Stimulated activated CD4-positive, alpha-beta T cell treated with anti-CD3 and anti-CD28 coated beads, Interleukin-4, amount 100 ng/mL, for 24 hours (primary cell): ENCODE measurements at places on chromosomes 4 and X.

DNA sequence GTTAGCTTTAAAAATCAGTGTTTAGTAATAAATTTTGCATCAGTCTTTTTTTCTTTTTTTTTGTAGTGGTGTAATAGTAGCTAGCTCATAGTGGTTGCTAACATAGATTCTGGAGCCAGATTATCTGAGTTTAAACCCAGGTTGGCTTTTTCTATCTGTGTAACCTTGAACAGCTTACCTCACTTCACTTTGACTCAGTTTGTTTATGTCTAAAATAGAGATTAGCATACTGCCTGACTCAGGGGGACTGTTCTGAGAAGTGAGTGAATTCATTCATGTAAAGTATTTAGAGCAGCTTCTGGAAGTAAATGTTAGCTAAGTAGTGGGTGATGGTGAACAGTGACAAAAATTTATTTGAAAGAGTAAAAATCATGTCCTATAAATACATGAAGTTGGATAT is 32.9 kb downstream of the CPEB2 start:
- DNase-seq: no peak

- DNase-seq: no peak
These were observed 354.9 kb downstream of the RPA4 start for GRCh38 chrX:97238632-97239031.

GRCh38 chr4:6241062-6241845 is 28.4 kb upstream of the WFS1 start:
- DNase-seq: no peak

DNA sequence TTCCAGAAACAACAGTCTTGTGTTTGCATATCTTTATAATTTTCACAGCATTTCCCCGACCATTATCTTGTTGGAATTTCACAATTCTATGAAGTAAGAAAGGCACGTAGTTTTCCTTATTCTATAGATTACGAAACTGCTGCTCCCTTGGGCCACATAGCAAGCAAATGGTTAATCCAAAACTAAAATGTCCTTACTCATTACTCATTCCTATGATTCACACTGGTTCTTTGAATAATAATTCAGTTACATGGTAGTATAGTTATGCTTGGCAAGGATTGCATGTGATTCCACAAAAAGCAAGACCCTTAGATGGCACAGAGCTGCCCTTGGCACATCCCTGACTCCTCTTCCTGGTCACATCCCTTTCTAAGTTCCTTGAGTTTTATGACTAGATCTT is 51.2 kb downstream of the OR13H1 start:
- no peak for DNase-seq

DNA sequence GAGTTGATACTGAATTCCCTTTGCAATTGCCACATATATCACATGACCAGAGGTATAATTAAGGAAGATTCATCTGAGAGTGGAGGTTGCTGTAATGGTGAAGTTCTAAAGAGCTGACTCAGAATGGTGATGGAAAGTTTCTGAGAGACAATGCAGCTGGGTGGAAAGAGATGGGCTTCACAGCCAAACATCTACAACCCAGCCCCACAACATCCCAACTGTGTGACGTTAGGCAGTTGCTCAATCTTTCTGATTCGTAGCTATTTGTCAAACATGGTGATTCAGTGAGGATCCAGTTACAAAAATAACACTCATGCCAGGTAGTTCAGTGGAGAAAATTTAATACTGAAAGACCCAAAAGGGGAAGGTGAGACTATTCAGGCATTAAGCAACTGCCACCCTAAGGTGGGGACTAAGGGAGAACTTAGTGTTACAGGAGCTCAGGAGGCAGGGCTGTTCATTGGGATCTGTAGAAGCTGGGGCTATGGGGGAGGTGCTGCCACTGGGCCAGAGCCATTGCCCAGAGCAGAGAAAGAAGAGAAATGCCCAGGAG is 6.9 kb upstream of the AFF1 start:
- peak; percentile 15 for DNase-seq

GRCh38 chr4:64799751-64800150 is 390.5 kb upstream of the TECRL start:
- no peak for DNase-seq

DNA sequence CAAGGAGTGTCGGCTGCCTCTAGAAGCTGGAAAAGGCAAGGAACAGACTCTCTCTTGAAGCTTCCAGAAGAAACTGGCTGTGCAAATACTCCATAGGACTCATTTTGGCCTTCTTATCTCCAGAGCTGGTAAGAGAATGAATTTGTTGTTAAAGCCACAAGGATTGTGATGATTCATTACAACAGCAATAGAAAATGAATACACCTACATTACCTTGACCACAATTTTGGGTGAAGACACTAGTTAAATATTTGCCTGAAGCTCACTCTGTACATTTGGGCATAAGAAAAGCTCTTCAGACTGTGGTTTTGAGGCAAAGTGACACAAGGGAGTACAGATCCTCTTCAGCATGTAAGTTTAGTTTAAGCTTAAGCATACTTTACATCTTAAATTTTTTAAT is 134.5 kb upstream of the TLL1 start:
- no peak for DNase-seq

- DNase-seq: no peak
These were observed 777.8 kb upstream of the FRG1 start for GRCh38 chr4:189162888-189163287.

- DNase-seq: no peak
These were observed 736.9 kb upstream of the MAGEB2 start for GRCh38 chrX:29478336-29479069.

GRCh38 chr4:76607846-76608245 is 172.8 kb downstream of the SHROOM3 start:
- no peak for DNase-seq

- no peak for DNase-seq
These were observed 488.9 kb upstream of the PCDH10 start for GRCh38 chr4:132660181-132660580.

GRCh38 chr4:113383111-113383785 is 333.8 kb downstream of the ANK2 start:
- no peak for DNase-seq

DNA sequence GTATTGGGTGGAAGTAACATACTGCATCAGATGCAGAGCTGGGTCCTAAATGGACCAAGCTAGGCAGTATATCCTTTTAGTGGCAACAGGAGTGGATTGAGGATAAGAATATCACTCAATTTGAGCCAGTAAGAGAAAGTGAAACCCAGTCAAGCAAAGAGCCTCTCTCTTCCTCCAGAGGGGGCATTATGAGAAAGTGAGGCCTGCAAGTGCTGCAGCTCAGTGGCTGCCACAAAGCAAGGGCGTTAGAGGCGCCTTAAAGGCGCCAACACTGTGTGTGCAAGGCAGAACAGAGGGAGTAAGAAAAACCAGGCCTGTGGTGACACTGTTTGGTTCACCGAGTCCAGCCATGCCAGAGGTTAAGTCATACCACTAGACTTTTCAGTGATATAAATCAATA is 17.5 kb downstream of the STX18 start:
- DNase-seq: peak; percentile 13

DNA sequence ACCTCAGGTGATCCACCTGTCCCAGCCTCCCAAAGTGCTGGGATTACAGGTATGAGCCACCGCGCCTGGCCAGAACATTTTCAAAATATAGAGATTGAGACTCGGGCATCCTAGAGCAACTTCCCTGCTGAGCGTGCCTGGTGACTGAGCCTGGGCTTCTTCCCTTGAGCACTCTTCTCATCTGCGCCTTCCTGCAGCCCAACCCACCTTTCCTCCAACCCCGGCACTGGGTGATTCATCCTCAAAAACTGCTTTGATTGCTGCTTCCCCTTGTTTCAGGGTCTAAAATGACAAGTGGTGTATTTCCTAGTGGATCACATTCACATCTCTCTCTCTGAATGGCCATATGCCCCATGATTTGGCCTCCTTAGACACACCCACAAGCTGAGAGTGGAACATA is 37.8 kb downstream of the PHKA2 start:
- DNase-seq: no peak

GRCh38 chr4:167234316-167234881 is at the start of gene SPOCK3:
SPOCK3 (minus strand) TSS chr4:167234494.
- no peak for DNase-seq

GRCh38 chr4:111263836-111264235 is 641.0 kb upstream of the PITX2 start:
- no peak for DNase-seq

- no peak for DNase-seq
These were observed 315.2 kb upstream of the SLIT2 start for GRCh38 chr4:19936476-19936875.

GRCh38 chr4:20544645-20545044 is 155.6 kb upstream of the PACRGL start:
- DNase-seq: no peak

- DNase-seq: no peak
These were observed 135.2 kb downstream of the EPHA5 start for GRCh38 chr4:65535113-65535512.

- DNase-seq: no peak
These were observed 126.3 kb downstream of the ATG4A start for GRCh38 chrX:108217876-108218275.

DNA sequence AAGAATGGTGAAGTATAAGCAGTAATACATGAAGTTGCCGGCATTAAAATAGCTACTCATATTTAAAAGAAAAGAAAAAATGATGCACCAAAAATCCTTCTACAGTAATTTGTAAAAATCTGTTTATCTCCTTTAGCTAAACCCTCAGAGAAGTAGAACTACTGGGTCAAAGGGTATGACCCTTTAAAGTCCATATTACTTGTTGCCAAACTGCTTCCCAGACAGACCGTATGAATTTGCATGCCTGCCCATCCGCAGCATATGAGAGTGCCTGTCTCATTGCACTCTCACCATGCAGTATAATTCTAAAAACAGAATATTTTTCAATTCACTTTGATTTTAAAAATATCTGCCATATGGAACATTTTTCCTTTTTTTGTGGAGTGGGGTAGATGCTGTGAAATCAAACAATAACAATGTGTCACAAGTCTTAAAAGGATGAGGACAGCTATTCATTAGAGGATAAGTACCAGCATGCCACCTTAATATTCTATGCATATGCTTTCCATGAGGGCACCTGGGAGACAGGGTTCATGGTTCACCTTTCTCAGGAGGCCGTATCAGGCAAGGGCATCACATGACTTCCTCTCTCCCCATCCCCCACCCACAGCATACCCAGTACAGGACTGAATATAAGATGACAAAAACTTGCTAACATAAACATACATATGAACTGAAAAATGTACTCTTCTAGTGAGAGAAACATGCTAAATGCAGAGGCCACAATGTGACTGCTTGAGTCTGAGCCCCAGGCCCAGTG is 17.8 kb downstream of the ZDHHC9 start:
- DNase-seq: no peak

- DNase-seq: no peak
These were observed 87.6 kb upstream of the NDST4 start for GRCh38 chr4:115201042-115201330.

GRCh38 chrX:13268874-13269273 is 51.0 kb downstream of the ATXN3L start:
- DNase-seq: no peak

DNA sequence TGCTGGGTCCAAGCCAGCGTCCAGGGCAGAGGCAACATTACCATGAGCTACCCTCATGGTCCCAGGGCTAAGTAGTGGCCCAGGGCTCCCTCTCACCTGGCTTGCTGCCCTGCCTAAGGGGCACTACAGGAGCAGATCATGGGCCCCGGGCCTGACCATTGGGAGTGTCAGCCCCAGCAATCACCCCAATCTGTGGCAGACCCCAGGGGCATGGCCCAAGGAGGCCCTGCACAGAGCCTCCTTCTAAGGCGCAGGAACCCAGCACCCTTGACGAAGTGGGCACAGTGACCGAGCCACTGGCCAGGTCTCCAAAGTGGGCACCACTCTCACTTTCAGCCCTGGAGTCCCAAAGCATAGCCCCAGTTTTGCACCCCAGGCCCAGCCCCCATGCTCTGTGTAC is 667.1 kb downstream of the SH3BGRL start:
- no peak for DNase-seq

DNA sequence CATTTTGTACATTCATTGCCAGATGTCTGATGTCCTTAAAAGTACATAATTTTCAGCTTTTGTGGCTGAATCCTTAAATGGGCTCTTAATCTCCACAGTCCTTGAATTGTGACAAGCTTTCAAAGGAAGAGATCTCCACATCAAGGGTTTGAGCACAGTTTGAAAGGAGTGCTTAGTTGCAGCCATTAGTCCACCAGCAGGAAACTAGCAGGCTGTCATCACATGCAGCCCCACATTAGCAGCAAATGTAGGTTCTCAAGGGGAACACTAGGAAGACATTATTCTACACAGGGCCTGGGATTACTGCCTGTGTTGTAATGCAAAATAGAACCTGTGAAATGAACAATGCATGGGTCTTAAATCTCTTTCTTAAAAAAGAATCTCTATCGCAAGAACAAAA is 173.2 kb downstream of the CBLL2 start:
- DNase-seq: no peak

DNA sequence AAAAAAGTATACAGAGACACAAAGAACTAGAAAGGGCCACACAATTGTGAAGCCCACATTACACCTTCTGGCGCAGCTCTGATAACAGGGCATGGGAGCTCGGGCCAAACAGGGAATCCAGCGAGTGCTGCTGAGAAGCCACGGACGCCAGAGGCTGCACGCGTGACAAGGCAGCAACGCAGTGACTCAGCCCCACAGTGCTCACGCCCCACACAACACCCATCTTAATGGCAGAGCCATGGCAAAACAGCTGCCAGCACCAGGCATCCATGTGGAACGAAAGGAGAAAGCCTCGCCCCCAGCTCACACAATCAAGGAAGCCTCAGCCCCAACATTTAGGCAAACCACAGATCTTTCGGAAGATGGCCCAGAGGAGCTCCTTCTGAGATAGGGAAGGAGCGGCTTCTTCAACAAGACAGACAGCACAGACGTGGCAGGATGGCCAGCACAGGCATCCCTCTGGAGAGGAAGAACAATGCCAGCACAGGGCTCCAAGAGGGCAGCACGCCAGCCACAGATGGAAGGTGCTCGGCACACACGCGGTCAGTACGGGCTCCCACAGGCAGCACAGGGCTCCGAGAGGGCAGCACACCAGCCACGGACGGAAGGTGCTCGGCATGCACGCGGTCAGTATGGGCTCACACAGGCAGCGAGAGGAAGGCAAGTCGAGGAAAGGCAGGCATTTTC is 33.1 kb downstream of the GAK start:
- DNase-seq: no peak

- DNase-seq: no peak
These were observed 103.5 kb downstream of the TECRL start for GRCh38 chr4:64305565-64306254.

DNA sequence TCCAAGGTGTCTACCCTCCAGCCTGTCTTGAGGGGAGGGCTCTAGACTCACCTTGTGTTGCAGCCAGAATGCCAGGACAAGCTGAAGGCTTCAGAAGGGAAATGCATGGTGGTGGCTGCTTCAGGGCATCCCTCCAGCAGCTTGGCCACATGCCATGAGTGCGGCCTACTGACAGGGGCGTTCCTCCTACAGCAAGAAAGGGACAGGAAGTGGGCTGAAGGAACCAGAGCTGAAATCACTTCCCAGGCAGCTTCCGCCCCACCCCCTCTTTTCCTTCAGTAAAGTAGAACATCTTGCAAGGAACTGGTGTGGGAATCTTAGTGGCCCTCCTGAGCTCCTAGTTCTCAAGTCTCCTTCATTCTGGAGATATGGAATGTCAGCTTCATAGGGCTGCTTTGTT is 167.5 kb upstream of the DGKK start:
- no peak for DNase-seq
